ENCODE measurements at places on chromosomes 12 and 14.
A peak's percentile ranks its signal among the peaks of the same experiment; 100 is the strongest.

- DNase-seq: no peak
Measured at GRCh38 chr12:120249266-120249874, 16.2 kb downstream of the PXN start.

DNA sequence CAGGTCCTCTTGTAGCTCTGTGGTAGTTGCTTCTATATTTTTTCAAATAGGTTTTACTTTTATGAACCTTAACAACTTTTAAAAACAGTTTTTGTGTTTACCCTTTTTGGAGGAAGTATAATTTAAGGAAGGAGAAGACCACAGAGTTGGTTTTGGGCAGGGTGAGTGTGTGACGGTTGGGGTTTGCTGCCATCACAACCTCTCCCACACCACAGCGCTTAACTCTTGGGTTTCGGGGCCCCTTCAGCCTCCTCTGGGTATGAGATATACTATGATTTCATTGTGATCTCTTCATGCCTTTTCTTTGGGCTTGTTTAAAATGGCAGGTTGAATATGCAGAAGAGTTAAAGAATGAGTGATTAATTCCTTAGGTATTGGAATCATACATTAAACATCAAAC is 228.7 kb upstream of the CRY1 start:
- DNase-seq: no peak

GRCh38 chr12:53770281-53770680 is 18.5 kb upstream of the CISTR start:
- no peak for DNase-seq

- DNase-seq: no peak
Measured at GRCh38 chr14:62528296-62528695, 517.0 kb downstream of the KCNH5 start.

GRCh38 chr14:67984274-67984673 is 164.7 kb downstream of the RAD51B start:
- no peak for DNase-seq

- no peak for DNase-seq
Measured at GRCh38 chr14:39673270-39673711, 241.1 kb upstream of the FBXO33 start.

DNA sequence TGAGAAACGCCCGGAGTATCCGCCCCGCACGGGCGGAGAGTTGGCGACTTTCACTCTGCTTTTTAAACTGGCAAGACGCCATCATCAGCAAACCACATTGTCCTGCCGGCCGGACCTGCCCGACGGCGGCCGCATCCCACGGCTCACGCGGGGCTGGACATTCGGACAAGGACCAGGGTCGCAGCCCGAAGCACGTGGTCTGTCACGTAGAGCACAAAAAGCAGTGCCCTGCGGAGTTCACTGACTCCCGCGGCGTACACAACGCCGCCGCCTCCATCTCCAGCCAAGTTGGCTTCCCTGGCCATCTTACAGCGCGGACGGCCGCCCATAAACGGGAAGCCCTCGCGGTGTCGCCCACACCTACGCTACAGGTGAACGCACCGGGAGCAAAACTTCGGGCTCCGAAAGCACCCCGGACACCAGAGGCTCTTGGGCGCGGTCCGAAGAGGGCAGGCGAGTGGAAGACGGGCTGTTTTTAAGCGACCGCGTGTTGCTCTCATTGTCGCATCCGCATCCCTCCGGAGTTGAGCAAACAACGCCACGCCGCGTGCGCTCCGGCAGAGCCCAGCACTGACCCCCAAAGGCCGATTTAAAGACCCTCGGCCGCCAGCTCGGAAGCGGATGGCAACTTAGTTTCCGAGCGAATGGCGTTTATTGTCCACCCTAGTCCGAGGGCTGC is 966 bp downstream of the SINHCAF start:
- peak; percentile 6 for DNase-seq

DNA sequence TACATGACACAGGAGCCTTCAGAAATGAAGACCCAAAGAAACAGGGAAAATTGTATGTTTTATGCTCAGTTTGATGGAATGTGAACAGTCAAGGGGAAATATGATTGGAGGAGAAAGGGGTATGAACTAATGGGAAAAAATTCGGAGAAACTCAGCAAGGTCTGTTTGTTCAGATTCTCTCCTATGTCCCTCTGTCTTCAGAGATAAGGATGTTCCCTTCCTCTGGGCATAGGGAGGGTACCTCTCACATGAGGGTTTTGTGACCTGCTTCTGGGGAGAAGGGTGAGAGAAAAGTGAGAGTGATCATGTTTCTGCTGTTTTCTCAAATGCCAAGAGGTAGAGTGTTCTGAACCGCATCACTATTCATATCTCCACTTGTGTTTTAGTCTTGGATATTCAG is 26.6 kb upstream of the LIMA1 start:
- DNase-seq: no peak

DNA sequence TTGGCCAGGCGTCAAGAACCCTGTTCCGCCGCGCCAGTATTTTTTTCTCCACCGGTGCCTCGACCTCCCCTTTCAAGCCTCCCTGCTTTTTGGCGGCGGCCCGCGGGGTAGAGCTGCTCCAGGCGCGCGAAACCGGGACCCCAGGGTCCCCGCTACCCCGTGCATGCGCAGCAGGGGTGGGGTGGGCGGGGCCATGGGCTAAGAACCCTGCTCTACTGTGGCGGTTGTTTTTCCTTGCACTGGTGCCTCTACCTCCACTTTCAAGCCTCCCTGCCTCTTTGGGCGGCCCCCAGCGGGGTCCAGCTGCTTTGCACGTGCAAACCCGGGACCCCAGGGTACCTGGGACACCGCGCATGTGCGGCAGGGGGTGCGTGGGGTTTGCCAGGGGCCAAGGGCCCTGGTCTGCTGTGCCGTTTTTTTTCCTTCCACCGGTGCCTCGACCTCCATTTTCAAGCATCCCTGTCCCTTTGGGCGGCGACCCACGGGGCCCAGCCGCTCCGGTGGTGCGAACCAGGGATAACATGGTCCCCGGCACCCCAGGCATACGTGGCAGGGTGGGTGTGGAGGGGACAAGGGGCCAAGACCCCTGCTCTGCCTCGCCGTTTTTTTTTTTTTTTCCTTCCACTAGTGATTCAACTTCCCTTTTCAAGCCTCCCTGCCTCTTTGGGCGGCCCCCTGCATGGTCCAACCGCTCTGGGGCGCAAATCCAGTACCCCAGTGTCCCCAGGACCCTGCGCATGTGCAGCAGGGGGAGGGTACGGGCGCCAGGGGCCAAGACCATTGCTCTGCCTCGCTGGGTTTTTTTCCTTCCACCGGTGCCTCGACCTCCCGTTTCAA is 326.8 kb downstream of the ALG10 start:
- DNase-seq: no peak

DNA sequence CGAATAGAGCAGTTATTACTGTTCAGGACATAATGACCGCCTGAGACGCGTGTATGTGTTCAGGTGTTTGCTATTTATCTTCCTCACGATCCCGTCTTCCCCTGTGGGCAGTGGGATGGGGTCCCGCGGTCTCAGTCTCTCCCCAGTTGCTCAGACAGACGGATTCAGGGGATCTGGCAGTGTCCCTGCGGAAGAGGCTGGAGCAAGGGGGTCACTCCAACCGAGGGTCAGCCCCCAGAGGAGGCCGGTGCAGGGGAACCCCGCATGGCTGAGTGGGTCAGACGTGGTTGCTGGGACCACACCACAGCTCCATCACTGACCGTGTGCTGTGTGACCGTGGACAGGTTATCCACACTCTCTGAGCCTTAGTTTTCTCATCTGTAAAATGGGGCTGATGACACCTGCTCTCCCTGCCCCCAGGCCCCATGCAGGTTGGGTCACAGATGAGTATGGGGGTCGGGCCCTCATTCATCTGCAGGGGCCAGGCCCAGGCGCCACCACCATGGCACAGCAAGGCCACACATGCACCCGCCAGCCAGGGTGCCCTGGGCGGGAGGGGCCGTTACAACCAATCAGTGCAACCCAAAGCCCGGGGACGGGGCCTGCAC is 5.2 kb downstream of the MMP17 start:
- no peak for DNase-seq

DNA sequence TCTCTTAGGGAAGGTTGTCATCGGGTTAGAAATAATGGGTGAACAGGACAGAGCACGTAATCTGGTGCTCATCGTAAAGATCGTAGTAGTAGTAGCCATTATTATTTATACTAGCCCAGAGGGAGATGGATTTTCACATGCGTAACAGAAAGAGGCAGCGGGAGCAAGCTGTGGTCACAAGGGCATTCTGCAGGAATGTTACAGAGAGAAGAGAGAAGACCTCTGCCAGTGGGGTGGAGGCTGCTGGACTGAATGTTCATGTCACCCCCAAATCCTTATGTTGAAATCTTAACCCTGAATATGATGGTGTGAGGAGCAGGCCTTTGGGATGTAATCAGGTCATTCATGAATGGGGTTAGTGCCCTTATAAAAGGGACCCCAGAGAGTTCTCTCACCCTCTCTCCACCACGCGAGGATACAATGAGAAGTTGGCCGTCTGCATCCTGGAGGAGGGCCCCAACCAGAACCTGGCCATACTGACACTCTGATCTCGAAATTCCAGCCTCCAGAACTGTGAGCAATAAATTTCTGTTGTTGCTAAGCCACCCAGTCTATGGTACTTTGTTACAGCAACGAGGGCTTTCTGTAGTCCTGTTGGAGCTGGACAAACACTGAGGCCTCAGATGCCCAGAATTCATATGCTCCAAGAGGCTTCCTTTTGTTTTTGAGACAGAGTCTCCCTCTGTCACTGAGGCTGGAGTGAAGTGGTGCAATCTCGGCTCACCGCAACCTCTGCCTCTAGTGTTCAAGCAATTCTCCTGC is 131.2 kb upstream of the MED13L start:
- no peak for DNase-seq

- no peak for DNase-seq
Measured at GRCh38 chr14:54200726-54201125, 196.1 kb upstream of the CDKN3 start.

- no peak for DNase-seq
Measured at GRCh38 chr12:94660436-94660835, 10.1 kb upstream of the TMCC3 start.

DNA sequence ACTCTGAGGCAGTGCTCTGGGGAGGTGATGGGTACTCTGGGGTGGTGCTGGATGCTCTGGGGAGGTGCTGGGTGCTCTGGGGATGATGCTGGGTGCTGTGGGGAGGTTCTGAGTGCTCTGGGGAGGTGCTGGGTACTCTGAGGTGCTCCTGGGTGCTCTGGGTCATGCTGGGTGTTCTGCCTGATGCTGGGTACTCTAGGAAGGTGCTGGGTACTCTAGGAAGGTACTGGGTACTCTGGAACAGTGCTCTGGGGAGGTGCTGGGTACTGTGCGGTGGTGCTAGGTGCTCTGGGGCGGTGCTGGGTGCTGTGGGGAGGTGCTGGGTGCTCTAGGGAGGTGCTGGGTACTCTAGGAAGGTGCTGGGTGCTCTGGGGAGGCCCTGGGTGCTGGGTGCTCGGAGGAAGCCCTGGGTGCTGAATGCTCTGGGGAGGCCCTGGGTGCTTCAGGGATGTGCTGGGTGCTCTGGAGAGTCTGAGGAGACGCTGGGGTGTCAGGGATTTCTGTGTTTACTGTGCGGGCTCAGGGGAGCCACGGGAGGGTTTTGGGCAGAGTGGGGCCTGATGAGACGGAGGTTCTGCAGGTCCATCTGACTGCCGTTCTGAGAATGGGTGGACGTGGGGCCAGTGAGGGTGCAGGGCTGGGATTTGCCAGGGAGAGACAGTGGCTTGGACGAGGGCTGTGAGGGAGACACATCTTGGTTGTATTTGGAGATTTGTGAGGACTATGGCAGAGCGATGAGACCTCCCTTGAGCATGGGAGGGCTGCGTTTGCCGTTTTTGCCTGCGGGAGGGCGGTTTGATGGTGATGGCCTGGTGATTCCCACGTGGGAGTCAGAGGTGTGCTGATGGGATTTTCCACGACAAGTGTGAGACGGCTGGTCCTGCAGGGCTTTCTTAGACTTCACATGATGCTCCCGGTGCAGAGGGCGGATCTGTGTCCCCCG is 30.0 kb downstream of the MMP17 start:
- DNase-seq: no peak

GRCh38 chr14:71662291-71662790 is 269.9 kb upstream of the RGS6 start:
- no peak for DNase-seq

GRCh38 chr12:120092551-120093335 is 23.8 kb downstream of the RAB35 start:
- DNase-seq: no peak
